Parietal lobe (tissue), 2 donors: ENCODE measurements at places on chromosomes 3 and 15. TPM values are rescaled to one million over a fixed set of nuclear protein-coding genes. Genes with fewer than 3 reads are reported as not detected.

CTXN2 gene
- 0.63 TPM for total RNA-seq

NAALADL2 gene
- 15.7 TPM for total RNA-seq

CADPS gene
- 418 TPM for total RNA-seq

TMC3 gene
- 0.31 TPM for total RNA-seq

CD200 gene
- 57.6 TPM for total RNA-seq

CLSTN2 gene
- total RNA-seq, result 33.2 TPM

CRTC3 gene
- 41.6 TPM for total RNA-seq

C2CD4A gene
- not detected for total RNA-seq

DNAJB11 gene
- total RNA-seq, result 33.2 TPM

UROC1 gene
- not detected for total RNA-seq

PTH1R gene
- 1.6 TPM for total RNA-seq

ABTB1 gene
- 16.6 TPM for total RNA-seq

CCDC191 gene
- total RNA-seq, result 9.1 TPM

POU1F1 gene
- not detected for total RNA-seq

CYP1A1 gene
- total RNA-seq, result 0.31 TPM

TEX9 gene
- total RNA-seq, result 28.2 TPM

CPNE4 gene
- total RNA-seq, result 12.2 TPM

ICE2 gene
- 79.5 TPM for total RNA-seq
